ENCODE measurements at places on chromosomes 1 and 21.

- no peak for DNase-seq
Observed at GRCh38 chr21:38188037-38188436, 68.8 kb upstream of the KCNJ15 start.

DNA sequence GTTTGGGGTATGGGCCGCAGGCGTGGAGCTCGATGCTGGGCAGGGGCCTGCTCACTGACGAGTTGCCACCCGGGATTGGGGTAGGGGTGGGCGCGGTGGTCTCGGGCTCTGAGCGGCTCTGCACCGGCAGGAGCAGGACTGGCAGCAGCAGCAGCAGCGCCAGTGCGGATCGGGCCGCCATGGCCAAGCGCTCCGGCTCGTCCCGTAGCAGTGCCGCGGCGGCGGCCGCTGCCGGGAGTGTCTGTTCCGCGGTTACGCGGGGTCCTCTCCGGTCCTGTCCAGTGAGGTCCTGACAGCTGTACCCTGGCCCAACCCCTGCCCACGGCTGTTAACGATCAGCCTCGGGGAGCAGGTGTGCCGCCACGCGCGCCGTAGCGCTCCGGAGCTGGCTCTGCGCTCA is 26.5 kb downstream of the ADARB1 start:
- DNase-seq: no peak

- DNase-seq: no peak
Observed at GRCh38 chr1:58104960-58105359, 441.6 kb downstream of the OMA1 start.

DNA sequence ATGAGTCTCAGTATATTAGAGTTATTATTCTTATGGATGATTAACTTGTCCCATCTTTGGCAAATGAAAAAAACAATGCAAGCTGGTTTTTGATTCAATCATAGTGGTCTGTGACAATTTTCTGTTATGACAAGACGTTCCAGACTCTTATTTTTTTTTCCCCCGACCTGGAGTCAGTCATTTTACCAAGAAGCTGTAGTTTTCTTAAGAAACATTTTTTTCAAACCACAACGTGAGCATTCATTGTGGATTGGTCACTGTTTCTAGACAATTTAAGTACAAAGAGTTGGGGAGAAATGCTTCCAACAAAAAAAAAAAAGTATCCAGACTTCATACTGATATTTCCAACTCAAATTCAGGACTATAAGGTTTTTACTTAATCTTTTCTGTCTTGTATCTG is 8.0 kb upstream of the ANGPTL3 start:
- DNase-seq: no peak

DNA sequence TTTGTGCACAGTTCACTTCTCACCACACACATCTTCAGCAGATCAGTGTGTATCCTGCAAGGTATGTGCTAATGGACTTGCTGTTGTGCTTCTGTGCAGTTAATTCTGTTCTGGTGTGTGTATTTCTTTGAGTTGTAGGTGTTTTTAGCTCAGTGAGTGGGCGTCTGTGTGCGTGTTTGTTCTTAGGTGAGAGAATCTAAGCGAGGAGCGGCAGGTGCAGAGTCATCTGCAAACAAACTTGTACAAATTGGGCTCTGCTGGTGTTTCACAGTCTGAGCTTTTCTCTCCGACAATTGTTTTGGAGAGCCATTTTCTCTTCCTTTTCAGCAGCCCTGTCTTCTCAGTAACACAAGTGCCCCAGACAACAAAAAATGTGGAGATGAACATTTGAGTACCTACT is 43.6 kb downstream of the ACP6 start:
- no peak for DNase-seq

DNA sequence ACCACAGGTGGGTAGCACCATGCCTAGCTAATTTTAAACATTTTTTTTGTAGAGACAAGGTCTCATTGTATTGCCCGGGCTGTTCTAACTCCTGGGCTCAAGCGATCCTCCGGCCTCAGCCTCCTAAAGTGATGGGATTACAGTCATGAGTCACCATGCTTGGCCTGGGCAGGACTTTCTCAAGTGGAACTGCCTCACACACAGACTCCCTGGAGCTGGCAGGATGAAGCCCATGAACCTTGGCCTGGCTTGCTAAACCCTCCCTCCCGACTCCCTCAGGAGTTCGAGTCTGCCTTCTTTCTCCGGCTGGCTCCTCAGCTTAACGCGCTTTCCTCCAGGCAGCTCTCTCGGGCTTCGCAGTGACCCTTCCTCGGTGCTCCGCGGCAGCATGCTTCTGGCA is 7.7 kb upstream of the ECE1 start:
- DNase-seq: no peak

DNA sequence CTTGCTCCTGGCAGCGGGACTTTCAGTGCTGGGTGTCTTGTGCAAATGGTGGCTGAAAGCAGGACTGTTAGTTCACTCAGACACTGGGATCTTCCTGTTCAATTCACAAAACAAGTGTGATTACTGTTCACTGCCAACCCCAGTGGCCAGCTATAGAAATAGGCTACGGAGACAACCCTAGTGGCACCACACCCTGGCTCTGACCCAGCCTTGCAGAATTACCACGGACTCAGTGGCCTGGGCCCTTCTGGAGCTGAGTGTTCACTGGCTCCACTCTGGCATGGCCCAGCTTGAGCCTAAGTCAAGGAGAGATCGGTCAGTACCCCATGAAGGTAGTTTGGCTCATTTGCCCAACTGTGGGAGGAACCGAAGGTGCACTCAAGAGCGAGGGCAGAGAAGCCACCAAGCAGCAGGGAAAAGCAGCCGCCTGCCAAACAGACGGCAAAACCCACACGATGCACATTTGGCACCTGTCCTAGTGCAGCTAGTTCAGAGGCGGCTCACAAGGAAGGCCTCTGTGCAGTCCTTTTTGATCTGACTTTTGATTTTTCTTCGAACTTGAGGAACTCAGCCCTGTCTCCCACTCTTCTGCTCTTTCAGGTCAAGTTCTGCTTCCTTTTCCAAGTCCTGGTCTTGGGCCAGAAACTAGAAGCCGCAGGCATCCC is 5.9 kb downstream of the KIAA2013 start:
- DNase-seq: no peak

DNA sequence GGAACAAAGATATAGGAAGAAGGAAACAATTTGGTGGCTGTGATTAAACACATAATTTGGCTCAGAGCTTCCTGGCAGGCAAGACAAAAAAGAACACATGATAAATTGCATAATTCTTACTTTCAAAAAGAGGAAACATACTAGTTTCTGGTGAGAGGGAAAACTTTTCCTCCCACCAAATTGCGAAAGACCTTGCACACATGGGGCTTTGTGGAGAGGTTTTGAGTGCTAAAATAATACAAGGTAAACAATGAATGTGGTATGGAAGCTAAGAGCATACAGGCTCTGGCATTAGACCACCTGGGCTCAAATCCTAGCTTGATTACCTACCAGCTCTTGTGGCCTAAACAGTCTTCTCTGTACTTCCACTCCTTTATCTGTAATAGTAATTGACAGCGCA is 140.2 kb upstream of the HOOK1 start:
- no peak for DNase-seq

DNA sequence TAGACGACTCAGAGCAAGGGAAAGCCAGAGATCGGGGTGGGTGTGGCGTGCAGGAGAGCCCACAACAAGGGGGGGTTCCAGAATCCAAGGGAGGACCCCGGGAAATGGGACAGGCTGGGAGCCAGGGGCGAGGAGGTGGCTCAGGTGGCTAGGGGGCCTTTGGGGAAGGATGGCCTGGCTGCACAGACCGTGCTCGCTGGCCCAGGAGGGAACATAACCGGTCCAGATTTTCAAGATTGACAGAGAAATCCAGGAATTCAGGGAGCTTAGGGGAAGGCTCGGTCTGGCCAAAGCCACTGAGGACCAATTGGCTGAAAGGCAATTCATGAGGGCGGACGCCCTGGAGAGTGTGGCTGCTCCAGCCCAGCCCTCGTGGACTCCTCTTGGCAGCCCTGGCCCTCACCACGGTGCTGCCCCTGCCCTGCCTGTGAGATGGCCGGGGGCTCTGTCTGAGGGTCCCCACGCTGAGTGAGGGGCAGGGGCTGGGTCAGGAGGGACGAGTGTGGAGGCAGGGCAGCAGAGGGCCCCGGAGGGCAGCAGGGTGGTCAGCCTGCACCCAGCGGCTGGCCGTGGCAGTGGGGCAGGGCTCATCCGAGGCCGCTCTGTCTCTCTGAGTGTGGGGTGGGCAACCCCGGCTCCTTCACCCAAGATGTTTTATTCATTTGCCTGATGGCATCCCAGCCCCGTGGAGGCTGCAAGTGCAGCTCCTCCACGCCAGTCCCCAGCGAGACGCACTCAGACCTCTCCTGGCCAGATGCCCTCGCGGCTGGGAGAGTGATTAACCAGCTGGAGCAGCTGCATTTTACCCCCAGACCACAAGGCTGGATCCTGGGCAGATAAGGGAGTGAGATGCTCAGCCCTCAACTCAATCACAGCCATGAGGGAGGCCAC is 5.6 kb upstream of the LRRC3 start:
- DNase-seq: no peak

DNA sequence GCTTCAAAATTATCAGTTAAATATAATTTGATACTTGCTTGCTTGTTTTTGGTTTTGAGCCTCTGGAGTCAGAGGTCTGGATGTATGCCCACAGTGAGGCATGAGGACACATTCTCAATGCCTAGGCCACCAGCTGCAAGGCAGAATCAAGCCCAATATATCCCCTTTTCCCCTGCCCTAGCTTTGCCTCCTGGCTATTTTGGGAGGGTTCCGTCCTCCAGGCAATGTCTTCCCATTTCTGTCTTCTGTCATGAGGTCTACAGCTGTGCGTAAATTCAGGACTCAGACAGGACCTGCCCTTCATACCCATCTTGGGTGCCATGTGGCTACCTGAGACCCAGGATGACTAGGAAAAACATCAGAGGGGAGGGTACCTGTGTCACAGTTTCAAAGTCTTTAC is 19.2 kb downstream of the NRDC start:
- DNase-seq: no peak

GRCh38 chr21:33477066-33477465 is 2.7 kb downstream of the TMEM50B start:
- no peak for DNase-seq

GRCh38 chr1:246582301-246583055 is 16.2 kb downstream of the CNST start:
- DNase-seq: no peak

DNA sequence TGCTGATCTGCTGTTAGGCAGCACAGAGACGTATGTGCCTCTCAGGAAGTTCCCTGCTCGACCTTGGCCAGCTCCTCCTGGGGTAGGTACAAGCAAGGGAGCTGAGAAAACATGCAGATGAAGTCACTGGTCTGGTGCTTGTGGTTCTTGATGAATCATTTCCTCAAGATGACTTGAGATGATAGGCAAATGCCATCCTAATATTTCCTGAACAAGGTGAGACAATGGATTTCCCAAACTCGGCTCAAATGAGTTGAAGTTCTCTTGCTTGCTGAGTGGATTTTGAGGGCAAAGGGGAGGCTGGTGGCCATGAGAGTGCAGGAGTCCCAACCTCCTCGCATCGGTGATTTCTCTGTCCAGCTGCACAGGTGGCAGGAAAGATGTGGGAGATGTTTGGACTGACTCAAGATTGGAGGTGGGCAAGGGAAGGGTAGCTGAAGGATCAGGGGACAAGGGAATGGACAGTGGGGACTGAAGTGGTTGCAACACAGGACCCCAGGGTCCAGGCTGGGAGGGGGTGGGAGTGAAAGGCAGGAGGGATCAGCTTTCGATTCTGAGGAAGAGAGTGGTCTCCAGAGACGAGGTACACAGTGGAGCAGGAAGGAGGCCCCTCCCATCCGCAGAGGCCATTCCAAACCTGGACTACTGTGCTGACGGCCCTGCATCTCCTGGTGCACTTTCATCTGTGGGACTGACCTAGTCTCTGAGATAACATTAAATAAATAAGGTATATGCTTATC is 63.9 kb downstream of the CAPN2 start:
- no peak for DNase-seq
